Cortex of kidney (tissue), 1 donor: ENCODE measurements at places on chromosomes 4 and X.

DNA sequence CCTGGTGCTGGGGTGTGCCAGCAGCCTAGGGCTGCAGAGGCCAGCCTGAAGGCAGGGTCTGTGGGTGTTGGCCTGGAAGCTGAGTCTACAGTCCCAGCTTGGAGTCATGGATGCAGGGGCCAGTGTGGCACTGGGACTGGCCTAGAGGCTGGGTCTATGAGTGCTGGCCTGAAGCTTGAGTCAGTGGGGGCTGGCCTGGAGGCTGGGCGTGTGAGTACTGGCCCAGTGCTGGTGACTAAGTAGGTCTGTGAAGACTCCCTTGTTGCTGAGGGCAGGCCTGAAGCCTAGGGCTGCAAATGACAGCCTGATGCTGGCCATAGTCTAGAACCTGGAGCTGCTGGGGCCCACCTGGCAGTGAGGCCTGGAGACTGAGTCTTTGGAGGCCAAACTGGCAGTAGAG lies 31.3 kb upstream of the ALG13 start:
- no peak for DNase-seq

- no peak for DNase-seq
These were observed 1.4 kb upstream of the ZFX start for GRCh38 chrX:24148121-24148520.

DNA sequence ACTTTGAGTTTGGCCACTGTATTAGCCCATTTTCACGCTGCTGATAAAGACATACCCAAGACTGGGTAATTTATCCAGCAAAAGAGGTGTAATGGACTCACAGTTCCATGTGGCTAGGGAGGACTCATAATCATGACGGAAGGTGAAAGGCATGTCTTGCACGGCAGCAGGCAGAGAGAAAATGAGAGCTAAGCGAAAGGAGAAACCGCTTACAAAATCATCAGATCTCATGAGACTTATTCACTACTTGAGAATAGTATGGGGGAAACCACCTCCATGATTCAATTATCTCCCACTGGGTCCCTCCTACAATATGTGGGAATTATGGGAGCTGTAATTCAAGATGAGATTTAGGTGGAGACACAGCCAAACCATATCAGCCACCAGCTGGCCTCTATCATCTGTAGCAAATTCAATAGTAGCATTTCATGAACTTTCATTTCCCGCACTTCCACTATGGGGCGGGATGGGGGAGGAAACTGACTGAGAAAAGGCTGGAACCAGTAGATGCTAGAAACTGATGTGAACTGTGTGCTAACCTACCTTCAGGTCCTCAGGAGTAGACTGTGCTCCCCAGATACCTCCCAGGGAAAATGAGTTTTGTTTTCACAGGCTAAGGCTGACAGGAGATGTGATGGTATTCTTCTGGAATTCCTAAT lies 35.3 kb upstream of the LGI2 start:
- no peak for DNase-seq

GRCh38 chr4:174156239-174156826 lies 127.1 kb downstream of the FBXO8 start:
- DNase-seq, result no peak

GRCh38 chrX:122813876-122814275 lies 370.2 kb upstream of the GRIA3 start:
- DNase-seq, result no peak

GRCh38 chr4:95367824-95368223 lies 180.9 kb downstream of the UNC5C start:
- DNase-seq, result no peak

DNA sequence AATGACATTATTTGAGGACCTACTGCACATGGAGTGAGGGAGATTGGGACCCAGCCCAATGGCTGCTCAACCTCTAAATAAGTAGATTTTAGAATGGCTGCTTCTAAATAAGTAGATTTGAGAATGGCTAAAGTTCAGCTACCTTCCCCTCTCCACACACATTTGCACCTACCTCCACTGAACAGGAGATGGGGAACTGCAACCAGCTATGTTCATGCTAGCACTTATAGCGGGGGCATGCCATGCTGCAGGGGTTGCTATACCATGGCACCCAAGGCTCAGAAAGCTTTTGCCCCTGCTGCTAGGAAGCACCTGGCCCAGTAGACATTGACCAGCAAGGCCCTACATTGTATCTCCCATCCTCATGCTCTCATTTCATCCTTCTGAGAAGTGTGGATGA lies 70.2 kb upstream of the MAOA start:
- DNase-seq, result no peak

DNA sequence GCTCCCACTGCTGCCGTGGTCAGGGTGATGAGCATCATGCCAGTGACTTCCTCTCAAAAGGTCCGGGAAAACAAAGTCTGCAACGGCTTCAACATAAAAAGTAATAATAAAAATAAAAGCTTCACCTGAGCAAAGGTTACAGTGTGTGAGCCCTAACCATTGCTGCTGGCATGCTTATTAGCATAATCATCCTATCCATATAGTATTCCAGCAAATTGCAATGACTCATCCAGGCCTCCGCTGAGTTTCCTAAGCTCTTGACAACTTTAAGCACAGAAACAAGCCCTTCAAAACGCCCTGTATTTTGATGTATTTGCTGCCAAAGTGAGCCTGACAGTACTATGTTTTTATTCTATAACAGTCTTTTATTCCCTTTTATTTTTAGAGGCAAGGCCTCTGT lies 100.5 kb downstream of the AASDH start:
- no peak for DNase-seq

DNA sequence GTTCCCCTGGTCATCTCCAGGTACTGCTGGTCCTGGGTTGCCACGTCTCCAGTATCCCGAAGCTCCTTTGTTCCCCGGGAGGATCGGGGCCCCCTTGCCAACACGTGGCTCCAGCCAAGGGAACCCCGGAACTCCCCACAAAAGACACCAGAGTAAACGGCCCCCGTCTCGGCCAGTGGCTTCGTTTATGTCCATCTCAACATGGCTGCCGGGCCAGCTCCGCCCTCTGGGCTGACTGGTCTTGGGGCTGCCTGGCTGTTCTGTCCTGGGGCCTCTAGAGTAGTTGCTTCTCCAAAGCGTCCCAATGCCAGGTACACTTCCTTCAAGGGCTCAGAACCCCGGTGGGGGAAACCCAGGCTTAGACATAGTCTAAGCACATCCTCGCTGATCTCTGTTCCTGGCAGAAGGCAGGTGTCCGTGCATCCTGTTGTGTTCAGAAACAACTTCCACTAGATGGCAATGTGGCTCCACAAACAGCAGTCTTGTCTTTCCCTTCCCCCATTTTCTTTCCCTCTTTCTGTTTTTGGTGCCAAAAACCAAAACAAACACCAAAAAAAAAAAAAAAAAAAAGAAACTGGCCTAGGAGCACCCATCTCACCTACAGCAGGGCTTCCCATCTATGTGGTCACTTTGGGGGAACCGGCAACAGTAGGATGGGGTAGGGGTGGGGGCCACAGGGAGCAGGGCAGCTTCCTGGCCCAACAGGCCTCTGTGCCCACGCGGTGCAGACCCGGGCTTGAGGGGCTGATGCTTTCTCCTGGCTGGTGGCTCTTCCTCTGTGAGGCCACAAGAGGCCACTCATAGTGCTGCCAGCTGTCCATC lies 35.3 kb downstream of the NBDY start:
- no peak for DNase-seq

DNA sequence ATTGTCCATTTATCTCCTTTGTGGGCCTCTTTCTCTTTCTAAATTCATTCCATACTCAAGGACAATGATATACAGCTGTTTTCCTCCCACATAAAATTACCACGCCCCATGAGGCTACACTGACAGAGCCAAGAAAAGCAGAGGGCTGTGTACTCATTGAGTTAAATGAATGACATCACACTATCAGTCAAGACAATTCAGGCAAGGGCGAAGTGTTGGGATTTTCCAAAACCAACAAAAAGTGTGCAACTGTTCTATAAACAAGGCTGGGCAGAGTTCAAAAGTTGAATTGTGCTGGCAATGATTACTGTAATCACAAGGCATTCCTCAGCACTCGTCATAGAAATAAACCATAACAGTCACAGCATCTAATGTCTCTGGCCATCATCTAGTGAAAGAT lies 799.6 kb upstream of the DIAPH2 start:
- DNase-seq, result no peak

- no peak for DNase-seq
These were observed 287.2 kb upstream of the HS3ST1 start for GRCh38 chr4:11715753-11716521.

DNA sequence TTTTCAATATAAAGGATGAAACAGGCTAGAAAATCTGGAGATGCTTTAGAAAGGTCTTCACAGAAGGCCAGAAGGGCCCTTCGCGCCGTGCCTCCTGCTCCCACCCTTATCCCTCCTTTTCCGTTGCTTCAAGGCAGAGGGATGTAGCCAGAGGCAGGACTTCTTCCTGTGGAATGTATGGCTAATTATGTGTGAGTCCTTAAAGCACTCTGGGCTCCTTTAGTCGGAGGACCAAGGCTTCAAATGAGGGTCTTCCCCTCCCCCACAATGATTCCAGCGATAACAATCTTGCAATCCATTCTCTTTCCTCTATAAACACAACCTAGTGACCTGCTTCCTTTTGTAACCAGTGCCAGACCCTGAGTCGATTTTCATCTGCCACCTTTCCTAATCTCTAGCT lies 103.5 kb downstream of the GPC3 start:
- DNase-seq, result no peak

DNA sequence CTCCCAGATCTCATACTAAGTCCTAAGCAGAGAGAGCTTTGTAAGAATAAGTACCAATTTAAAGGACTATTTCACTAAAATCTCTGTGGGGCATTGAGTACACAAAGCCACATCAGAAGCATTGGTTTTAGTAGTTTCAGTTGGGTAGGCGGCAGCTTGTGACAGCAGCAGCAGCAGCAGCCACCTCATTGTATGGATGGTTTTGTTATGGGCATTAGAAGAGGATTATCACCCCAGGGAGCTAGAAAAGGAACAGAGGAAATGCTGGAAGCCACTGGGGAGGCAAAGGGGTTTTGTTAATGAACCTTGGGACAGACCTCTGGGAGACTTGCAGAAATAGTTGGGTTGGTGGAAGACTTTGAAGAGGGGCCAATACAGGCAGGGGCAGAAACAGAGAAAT lies 93.9 kb upstream of the FRMPD3 start:
- DNase-seq, result no peak

DNA sequence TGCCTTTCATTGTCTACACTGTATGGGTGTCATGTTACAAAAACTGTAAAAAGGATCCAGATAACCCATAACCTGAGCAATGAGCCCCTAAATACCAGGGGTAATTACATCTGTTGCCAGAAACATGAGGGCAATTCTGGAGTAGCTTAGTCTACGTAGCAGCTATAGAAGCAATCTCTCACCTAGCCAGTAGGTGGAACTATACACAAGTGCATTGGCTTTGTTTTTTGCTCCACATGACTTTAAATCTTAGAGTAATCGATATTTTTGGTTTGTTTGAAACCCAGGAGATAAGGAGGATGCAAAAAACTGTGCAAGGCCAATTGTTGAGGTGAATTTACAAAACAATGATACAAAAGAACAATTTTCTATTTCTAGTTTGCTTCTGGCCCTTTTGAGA lies 57.5 kb downstream of the GPR82 start:
- DNase-seq, result no peak

GRCh38 chr4:157907226-157907946 lies 265.4 kb downstream of the GASK1B start:
- no peak for DNase-seq
